Cardiac fibroblast (primary cell): ENCODE measurements at places on chromosomes 16 and 17.

DNA sequence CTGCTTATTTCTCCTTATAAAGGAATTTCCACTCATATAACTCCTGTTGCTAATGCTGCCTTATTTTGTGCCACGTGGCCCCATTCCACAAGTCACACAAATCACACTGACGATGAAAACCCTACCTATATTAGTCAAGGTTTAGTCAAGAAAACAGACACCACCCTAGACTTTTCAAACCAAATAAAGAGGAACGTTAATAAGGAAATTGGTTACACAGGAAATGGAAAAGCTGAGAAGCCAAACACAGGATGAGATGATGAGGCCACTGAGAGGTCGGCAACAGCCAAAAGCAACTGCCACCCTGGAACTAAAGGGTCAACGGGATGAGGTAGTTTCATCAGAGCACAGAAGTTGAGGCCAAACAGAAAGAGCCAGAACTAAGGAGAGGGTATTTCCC lies 47.3 kb upstream of the ALOX12 start:
- no peak for DNase-seq

DNA sequence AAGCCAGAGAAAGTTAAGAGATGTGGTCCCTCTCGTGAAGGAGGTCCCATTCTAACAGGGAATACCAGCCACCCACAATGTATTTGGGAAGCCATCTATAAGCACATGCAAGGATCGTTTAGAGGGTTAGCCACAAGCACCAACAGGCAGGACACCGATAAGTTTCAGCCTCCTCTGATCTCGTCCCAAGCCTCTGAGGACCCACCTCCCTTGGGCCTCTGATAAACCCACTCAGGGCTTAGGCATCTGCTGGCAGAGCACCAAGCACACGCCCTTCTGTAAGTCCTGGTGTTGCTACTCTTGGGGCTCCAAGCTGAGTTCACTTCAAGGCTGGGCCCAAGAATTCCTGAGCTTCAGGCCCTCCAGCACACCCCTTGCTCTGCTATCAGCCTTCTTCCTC lies 5.4 kb upstream of the PNPO start:
- peak; percentile 51 for DNase-seq

- DNase-seq = no peak
These were observed 107.5 kb upstream of the ZNF750 start for GRCh38 chr17:82947051-82947991.

DNA sequence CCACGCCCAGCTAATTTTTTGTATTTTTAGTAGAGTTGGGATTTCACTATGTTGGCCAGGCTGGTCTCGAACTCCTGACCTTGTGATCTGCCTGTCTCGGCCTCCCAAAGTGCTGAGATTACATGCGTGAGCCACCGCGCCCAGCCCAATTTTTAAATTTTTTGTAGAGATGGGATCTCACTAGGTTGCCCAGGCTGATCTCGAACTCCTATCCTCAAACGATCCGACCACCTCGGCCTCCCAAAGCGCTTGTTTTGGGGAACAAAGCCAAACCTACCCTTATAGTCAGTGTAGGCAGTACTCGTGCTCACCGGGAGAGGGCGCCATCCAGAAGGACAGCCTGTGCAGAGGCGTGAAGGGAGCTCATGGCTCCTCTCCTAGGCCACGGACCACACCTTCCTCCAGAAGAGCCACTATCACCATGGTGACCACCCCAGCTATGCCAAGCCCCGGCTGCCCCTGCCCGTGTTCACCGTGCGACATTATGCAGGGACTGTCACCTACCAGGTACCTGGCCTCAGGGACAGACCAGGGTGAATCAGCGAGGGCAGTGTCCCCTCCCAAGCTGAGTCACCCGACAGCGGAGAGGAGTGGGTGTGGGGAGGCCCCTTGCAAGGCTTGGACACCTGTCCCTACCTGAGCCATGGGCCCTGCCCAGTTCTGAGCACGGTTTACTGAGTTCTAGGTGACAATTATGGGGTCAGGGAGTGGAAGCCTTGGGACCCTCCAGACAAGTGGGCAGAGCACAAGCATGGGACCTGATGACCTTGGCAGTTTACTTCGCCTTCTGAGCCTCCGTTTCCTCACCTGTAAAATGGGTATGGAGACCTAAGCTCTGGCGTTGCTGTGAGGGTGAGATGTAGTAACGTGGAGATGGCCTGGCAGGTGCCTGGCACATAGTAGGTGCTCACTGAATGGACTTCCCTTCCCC lies 13.7 kb downstream of the MYO15B start:
- peak; percentile 35 for DNase-seq

GRCh38 chr16:74033441-74033995 lies 263.1 kb upstream of the PSMD7 start:
- DNase-seq = no peak

DNA sequence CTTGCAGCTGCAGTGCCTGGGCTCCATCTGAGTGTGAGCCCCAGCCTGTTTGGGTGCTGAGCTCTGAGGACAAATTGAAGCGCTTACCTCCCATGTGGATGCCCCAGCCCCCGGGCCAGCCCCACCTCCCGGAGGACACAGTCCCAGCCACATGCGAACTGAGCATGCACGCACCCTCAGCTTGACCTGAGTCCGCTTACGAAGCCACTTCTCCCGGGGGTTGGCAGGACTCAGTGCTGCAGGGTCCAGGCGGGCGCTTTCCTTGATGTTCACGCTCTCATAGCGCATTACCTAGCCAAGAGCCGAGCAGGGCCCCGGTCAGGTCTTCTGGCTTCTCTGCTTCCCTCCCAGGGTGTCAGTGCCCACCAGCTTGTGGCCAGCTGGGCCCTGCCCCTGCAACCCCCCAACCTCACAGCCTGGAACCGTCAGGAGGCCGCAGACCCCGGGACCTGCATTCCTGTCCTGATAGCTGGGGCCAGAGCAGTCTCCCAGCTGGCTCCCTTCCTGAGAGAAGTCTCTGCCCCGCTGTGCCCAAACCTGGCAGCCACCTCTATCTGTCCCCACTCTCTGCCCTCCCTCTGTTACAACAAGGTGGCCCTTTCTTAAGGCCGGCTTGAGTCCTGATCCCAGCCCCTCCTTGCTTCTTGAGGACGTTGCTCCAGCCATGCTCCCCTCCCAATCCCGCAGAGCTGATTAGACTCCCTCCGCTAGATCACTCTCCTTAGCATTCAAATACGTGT lies 24.0 kb downstream of the PIMREG start:
- DNase-seq = no peak

DNA sequence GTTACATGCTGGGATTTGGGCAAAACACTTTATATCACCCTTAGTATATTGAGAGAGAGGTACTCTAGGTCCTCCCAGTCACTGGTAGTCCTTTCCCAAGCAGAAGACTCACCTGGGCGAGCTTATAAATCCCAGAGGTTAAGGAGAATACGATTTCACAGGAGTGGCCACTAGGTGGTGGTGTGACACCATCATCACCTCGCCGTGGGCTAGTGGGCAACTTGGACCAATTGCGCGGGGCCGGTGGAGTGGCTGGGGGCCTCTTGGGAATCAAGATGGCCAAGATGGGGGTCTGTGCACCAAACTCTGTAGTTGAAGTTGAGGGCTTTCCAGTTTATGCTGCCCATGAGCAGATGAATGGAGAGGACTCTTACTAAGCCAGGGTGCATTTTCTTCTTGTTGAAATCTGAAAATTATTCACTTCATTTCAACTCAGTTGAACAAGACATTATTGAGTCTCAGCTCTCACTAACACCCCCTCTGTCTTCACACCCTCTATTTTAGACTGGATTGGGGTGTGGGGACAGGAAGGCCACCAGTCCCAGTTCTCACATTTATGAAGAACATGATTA lies 38.2 kb upstream of the PIRT start:
- DNase-seq = peak; percentile 26

DNA sequence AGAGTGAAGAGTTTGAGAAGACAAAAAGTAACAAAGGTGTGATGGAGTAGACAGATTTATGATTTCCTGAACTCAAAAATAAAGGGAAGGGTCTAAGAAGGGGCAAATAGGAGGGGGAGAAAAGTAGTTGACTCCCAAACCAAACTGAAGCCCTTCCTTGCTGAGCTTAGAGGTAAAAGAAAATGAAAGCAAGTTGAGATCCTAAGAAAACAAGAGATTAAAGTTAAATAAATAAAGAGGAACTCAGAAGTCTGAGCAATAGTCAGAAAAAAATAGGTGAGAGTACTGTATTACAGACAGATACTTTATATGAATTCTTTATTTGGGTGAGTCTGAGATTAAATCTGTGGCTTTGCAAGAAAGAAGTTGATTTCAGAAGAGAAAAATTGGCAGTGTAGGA lies 3.3 kb upstream of the PSMD12 start:
- DNase-seq = no peak

- peak; percentile 99 for DNase-seq
These were observed 32.5 kb downstream of the ABCC12 start for GRCh38 chr16:48123104-48123788.

GRCh38 chr17:58694302-58694701 lies 1.9 kb downstream of the RAD51C start:
- DNase-seq = no peak

- no peak for DNase-seq
These were observed 96.8 kb downstream of the OMG start for GRCh38 chr17:31200287-31200686.

- DNase-seq = no peak
These were observed 87.7 kb downstream of the RMI2 start for GRCh38 chr16:11432856-11433395.

GRCh38 chr16:83983491-83983890 lies 15.4 kb downstream of the NECAB2 start:
- no peak for DNase-seq

- DNase-seq = no peak
These were observed 13.8 kb upstream of the CDH15 start for GRCh38 chr16:89157778-89158177.

DNA sequence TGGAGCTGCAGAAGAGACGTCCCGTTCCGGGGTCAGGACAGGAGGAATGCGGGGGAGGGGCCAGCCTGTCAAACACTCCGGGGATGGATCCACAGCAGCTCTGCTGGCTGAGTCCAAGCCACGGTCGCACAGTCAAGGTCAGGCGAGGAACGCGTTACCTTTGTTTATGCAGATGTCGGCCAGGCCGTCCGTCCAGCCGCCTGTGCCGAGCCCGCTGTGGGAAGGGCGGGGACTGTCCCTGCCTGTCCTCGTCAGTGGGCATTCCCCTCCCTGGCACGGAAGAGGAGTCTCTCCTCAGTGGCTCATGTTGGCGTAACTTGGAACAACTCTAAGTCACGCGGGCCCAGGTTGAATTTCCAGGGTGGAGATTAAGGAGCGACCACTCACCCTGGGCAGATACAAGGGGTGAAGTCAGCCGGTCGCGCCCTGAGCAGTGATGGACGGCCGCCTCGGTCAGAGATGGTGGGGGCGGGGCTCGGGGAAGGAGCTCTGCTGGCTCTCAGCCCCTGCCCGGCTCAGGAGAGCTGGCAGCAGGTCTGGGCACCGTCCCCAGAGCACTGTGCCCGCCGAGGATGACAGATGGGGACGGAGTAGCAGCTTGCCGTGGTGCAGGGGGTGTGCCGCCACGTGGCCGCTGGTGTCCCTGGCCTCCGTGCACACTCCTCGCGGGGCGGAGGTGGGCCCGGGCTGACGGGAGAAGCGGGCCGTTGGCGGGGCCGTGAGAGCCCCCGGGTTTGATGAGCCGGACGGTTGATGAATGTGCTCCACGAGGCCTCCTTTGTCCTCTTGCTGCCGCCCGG lies 7.3 kb downstream of the CACNA1H start:
- no peak for DNase-seq

- DNase-seq = peak; percentile 86
These were observed 73.9 kb downstream of the CDH13 start for GRCh38 chr16:82700541-82701235.

DNA sequence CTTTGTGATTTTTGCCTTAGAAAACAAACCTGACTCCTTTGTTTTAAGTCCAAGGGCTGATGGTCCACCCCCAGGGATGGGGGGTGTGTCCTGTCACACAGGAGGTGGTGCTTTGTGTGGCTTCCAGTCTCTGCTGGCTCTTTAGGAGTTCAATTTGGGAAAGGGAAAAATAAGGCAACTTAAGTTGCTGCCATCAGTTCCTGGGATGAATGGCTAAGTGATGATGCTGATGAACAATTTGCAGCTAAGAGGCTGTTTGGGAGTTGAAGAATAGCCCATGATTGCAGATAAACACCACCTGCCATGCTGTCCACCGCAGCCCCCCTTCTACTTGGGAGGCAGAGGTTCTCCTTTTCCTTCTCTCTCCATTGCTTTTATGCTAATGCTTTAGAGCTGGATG lies 40.2 kb downstream of the ARL4D start:
- DNase-seq = no peak

DNA sequence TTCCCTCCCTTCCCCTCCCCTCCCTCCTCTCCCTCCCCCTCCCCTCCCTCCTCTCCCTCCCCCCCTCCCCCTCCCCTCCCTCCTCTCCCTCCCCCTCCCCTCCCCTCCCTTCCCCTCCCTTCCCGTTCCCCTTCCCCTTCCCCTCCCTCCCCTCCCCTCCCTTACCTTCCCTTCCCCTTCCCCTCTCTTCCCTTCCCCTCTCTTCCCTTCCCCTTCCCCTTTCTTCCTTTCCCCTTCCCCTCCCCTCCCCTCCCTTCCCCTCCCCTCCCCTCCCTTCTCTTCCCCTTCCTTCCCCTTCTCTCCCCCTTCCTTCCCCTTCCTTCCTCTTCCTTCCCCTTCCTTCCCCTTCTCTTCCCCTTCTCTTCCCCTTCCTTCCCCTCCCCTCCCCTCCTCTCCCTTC lies 61.1 kb downstream of the EMP2 start:
- no peak for DNase-seq

DNA sequence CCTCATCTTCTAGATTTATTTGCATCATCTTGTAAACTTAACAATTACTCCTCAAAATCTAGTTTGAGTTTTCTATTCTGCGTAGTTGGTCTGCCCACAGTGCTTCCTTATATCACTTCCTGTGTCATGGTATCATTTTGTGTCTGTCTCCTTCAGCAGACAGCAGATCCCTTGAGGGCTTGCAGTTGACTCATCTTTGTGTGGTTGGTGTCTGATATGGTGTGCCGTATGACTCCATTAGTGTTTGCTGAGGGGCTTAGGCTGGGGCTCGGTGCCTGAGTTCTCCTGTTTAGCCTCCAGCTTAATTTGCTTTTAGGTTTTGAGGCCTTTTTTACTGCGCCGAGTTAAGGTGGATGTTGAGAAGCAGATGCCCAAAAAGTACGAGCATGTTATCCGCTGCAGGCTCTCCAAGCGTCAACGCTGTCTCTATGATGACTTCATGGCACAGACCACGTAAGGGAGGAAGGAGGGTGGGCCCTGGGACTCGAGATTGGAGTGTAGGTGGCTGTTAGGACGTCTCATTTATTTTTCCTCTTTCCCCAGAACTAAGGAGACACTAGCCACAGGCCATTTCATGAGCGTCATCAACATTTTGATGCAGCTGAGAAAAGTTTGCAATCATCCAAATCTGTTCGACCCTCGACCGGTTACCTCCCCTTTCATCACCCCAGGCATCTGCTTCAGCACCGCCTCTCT lies 16.9 kb downstream of the SRCAP start:
- peak; percentile 26 for DNase-seq

DNA sequence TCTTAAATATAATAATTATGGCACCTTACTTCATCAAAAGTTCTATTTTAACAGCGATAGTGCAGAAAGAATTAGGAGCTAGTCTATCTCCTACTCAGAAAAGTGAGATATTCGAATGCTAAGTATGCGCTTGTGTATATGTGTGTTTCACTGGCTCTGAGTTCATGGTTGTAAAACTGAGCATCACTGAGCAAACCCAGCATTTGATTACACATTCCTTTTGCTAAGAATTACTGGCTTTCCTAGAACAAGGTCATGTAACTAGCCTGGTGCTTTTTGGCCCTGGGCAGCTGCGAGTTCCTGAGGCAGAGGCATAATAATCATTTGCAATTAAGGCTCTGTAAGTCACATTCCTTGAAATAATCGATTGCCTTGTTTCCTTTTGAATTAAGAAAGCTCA lies 157.2 kb downstream of the SNX29 start:
- no peak for DNase-seq
